ENCODE measurements at places on chromosomes 7 and 10. TPM values are rescaled to one million over a fixed set of nuclear protein-coding genes. Genes with fewer than 3 reads are reported as not detected.

SSC4D gene
- total RNA-seq: 0.36 TPM

EGR2 gene
- total RNA-seq: 0.90 TPM

PTER gene
- 20.5 TPM for total RNA-seq

MRC1 gene
- total RNA-seq: 0.08 TPM

THSD7A gene
- total RNA-seq: 2.5 TPM

FAM180A gene
- 2.5 TPM for total RNA-seq

ZNF736 gene
- total RNA-seq: 12.0 TPM

TMEM225B gene
- total RNA-seq: not detected

GPR26 gene
- not detected for total RNA-seq

FAM25G gene
- not detected for total RNA-seq

TMEM176A gene
- not detected for total RNA-seq

OR9A4 gene
- not detected for total RNA-seq

DYDC2 gene
- total RNA-seq: not detected

SYT15 gene
- 0.41 TPM for total RNA-seq

ZNF25 gene
- 14.8 TPM for total RNA-seq

HOXA10 gene
- total RNA-seq: 0.08 TPM

CTAGE8 gene
- total RNA-seq: not detected

NUTM2E gene
- not detected for total RNA-seq

PTPRZ1 gene
- total RNA-seq: 0.72 TPM

RBAK gene
- total RNA-seq: 10.2 TPM

LIPK gene
- not detected for total RNA-seq

ANK3 gene
- total RNA-seq: 658 TPM

ST8SIA6 gene
- total RNA-seq: 0.09 TPM

PTPN20 gene
- 0.27 TPM for total RNA-seq

CLRN3 gene
- total RNA-seq: not detected

CFAP46 gene
- 0.09 TPM for total RNA-seq

All from fibroblast of the aortic adventitia (primary cell).